CD4-positive, alpha-beta T cell treated with Interleukin-1 beta for 1 hour (primary cell): ENCODE measurements at places on chromosomes 3 and 15.

- DNase-seq = no peak
Measured at GRCh38 chr3:69879051-69879450, 120.5 kb upstream of the SAMMSON start.

GRCh38 chr3:52923963-52924362 is 26.6 kb upstream of the STIMATE start:
- no peak for DNase-seq

DNA sequence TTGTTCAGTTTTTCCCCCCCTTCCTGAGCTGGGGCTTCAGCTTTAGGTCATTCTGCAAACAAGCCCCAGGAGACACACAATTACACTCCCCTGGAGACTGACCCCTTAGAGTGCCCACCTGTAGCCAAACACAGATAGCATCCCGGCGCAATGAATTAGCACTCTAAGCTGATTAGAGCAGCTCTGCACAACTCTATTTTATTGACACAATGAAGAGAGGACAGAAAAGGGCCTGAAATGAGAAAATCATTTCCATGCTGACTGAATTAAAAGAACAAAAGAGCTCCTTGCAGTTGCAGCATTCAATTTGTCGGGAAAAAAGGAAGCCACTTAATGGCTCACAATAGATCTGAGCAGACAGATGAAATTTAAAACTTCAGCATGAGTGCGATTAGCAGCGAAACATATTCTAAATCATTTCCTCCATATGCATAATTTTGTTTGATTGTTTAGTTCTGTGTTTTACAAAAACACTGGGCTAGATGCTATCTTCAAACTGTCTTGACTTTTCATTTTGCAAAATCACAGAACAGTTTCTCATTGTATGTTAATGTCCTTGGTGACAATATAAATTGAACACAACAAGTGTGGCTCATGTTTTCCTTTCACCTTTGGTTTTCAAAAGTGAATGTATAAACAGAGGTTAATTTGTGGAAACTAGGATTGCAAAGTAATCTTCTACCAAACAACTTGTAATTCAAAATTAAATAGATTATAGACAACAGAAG is 308.6 kb downstream of the MECOM start:
- DNase-seq = no peak

GRCh38 chr3:46389306-46389705 is 17.6 kb downstream of the CCR5AS start:
- no peak for DNase-seq

GRCh38 chr15:60339236-60339635 is 58.5 kb downstream of the ANXA2 start:
- no peak for DNase-seq

DNA sequence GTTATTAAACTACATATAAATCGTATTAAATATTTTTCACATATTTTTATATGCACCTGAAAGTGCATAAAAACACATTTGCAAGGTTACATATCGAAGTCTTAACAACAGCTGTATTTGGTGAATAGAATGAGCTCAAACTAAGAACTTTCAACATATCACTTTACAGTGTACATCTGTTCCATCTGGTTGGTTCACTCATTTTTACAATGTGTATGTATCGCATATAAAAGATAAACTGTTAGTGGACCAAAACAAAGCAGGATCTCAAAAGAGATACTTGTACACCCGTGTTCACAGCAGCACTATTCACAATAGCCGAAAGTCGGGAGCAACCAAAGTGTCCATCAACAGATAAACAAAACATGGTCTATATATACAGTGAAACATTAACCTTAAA is 55.8 kb downstream of the TBL1XR1 start:
- no peak for DNase-seq

GRCh38 chr15:88995449-88995848 is 82.3 kb upstream of the MFGE8 start:
- DNase-seq = no peak

GRCh38 chr3:188801393-188801792 is 370.4 kb upstream of the TPRG1 start:
- DNase-seq = no peak

DNA sequence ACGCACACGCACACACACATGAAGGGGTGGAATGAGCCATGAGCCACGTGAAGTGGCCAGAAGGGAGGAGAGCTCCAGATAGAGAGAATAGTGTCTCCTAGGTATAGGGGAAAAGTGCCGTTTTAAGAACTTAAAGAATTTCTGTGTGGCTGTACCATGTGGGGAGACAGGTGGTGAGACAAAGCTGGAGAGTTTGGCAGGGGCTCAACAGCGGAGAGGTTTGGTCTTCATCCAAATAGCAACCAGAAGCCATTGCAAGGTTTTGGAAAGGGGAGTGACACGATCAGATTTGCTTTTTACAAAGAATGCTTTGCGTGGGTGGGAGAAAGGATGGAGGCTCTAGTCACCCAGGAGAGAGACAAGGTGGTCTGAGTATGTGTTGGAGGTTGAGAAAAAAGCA is 146.0 kb downstream of the IL20RB start:
- no peak for DNase-seq

DNA sequence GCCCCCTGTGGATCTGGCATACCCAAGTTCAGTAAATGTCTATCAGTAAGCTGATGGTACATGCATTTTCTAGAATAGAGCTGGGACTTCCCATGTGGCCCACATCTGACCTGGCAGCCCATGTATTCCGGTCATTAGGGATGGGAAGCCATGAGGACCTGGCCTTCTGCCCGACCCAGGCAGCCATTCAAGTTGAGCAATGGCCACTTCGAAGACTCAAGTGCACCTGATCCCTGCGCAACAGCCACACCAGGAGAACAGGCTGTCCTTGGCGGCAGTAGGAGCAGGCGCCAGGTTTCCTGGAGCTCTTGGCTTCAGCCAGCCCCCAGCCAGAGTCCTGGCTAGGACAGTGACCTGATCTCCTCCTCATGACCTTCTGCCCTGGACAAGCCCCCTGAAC is 14.6 kb downstream of the HEMK1 start:
- no peak for DNase-seq

DNA sequence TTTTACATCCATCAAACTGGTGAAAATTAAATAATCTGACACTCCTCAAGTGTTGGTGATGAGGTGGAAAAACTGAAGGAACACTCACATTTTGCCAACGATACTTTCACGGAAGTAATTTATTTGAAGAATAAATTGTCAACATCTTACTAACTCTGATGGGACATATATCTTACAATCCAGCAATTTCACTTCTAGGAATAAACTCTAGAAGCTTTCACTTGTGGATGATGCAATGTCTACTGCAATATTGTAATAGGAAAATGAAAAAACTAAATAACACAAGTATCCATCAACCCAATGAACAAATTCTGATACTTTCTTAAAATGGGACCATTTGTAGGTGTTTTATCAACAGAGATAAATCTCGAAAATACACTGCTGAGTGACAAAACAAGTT is 16.2 kb upstream of the LIPC start:
- DNase-seq = no peak

DNA sequence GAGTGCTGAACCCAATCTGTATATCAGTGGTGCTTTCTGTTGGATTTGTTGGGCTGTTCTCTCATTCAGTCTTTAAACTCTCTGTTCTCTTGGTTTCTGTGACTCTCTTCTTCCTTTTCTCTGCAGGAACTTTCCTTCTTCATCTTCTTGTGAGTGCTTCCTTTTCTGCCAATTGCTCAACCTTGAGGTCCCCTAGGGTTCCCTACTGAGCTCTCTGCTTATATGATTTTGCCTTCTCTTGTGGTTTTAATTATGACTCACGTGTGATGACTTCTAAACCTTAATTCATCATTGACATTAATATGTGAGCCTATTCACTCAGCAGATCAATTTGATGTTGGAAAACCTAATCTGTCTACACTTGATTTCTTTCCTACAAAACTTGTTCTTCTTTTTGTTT is 39.4 kb downstream of the MOBP start:
- DNase-seq = no peak

DNA sequence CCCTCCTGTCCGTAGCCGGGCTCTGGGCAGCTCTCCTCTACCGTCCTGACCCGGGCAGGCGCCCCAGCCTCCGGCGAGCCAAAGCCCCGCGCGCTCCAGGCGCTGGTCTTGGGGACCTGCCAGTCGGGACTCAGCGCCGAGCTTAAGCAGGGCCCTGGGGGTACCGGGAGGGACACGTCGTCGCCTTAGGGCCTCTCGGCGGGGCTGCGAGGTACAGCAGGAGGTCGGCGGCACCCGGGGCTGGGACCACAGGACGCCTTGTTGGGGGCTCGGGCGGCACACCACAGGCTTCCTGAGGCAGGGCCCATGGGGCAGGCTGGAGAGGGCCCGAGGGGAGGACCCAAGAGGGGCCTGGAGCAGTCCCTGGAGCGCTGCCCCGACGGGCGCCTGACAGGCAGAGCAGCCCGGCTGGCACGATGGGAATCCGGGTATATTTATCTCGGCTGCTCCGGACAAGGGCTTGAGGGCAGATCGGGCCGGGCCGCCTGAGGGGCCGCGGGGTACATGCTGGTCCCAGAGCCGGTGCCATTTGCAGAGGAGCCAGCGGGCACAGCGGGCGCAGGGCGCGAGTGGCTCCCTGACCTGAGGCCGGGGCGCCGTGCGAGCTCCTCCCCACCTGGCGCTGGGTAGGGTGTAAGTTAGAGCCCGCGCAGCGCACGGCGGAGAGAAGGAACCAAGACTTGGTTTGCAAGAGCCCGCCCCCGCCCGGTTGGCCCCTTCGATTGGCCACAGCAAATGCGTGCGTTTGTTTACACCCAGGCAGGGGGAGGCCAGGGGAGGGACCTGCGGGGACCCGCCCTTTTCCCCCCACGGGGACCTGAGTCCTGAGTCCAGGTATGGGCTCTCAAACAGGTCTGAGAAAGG is 574 bp downstream of the SLC38A3 start:
- peak; percentile 32 for DNase-seq

- DNase-seq = no peak
Measured at GRCh38 chr15:40290918-40291574, 8.2 kb upstream of the ANKRD63 start.

DNA sequence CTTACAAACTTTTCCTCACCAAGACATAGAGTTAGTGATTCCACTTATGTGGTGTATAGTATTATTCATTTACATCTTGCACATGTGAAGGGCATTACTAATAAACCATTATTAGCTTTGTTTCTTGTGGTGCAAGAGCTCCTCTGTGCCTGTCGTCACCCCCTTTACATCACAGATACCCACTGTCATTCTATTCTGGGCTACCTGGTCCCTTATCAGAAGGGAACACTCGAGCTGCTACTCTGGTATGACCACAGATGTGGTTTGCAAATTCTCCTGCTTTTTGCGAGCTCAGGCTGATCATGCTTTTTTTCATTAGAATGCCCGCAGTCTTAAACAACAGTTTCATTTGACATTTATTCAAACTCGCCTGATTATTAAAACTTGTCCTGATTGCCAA is 13.9 kb upstream of the SENP2 start:
- DNase-seq = no peak

DNA sequence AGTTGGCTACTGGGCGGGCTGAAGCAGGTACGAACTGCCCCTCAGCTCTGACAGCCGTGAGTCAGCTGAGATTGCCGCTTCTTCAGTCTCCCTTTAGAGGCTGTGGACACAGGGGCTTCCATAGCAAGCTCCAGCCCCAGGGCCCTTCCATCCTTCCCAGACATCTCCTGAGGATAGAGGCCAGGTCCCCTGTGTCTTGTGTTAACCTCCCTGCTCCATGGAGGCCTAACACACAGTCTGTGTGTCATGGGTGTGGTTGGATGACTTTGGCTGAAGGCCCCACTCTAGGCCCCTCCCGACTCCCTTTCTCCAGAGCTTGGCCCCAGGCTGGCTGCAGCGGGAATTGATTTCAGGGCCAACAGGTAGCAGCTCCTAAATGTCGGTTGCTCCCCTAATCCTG is 116.1 kb upstream of the TLE3 start:
- DNase-seq = no peak

DNA sequence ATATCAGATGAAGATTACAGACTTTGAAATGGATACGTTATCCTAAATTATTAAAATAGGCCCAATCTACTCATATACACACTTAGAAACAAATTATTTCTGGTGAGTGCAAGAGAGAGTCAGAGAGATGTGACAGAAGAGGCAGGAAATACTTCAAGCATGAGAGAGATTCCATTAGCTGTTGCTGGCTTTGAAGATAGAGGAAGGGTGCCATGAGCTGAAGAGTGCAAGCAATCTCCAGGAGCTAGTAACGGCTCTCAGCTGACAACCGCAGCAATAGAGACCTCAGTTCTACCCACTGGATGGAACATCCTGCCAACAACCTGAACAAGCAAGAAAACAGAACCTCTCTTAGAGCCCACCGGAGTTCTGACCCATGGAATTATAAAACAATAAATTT is 270.7 kb upstream of the SLITRK3 start:
- DNase-seq = no peak

DNA sequence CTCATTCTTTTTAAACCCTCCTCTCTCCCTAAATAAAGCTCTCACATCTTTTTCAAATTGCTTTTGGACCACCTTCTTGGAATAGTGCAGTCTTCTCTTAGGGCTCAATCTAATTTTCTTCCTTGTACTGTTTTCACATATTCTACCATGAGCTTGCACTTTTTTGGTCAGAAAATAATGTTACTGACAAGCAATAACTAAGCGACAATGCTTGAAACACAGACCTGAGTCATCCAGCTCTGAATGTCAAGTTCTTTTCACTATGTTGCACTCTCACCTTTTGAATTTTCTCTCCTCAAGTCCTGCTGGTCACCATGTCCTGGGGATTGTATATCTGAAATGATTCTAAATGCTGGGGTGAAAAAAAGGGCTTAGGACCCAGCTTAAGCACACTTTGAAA is 8.9 kb downstream of the TNFAIP8L3 start:
- DNase-seq = no peak

DNA sequence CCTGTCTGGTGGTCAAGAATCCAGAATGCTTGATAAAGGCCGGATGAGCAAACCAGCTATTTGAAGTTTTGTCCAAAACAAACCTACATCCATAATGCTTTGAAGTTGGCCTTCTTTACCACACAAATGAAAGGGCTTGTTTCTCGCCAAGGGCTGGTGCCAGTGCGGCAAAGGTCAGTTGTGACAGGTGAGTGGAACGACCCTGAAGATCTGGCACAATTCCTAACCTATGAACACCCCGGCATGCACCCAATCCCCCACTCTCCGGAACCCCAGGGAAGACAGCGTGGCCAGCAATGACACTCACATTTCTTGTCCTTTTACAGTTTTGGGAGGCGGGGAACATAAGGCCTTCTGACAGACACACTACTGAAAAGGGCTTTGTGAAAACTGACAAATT is 90.6 kb downstream of the ATP10A start:
- DNase-seq = no peak

- no peak for DNase-seq
Measured at GRCh38 chr3:190734490-190734889, 128.0 kb downstream of the GMNC start.

- DNase-seq = no peak
Measured at GRCh38 chr3:194281306-194281705, 69.8 kb downstream of the CPN2 start.

GRCh38 chr3:131363275-131363674 is 18.3 kb upstream of the NUDT16 start:
- DNase-seq = no peak
